ENCODE measurements at places on chromosomes 13 and 19.

- no peak for DNase-seq
These were observed 120.2 kb downstream of the DNAJC15 start for GRCh38 chr13:43143591-43143990.

GRCh38 chr13:44679597-44679996 lies 103.5 kb upstream of the TSC22D1 start:
- no peak for DNase-seq

GRCh38 chr19:35236638-35237400 lies 8.3 kb upstream of the FAM187B start:
- DNase-seq = peak; percentile 35

GRCh38 chr19:33946535-33947264 lies 150.0 kb downstream of the KCTD15 start:
- DNase-seq = no peak

GRCh38 chr19:50512999-50513745 lies 541 bp downstream of the ASPDH start:
- DNase-seq = no peak

DNA sequence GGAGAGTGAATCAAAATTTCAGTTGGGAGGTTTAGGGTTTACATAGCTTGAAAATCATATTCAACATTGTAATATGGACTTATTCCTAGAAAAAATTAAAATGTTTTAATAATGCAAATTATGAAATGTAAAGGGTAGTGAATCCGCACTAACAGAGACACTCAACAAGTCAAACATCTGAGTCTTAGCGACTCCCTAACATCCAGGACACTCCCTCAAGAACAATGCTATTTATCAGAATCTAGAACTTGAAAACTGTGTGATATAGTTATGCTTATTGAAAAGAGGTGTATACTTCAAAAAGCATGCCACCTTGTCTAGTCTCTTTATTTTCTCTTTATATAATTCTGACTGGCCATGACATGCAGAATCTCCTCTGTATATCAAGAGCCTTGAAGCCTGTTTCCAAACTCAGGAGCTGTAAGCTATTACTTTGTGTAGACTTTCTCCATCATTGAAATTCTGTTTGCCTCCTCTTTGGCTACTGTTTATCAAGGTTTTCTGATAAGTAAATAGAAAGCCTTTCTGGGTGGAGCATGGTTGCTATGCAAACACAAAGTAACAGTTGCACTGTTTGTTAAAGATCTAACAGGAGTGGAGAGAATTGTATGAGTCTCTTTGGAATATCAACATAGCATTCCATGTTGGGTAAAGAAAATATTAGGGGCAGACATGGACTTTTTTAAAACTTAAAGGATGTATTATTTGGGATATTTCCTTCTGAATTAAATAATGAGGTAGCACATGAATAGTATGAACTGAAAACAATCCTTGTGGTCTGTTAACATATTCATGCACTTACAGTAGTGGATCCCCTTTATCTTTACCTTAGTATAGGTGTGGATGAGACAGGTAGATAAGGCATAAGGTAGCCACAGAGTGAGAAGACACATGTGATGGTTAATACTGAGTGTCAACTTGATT lies 56.4 kb upstream of the MBNL2 start:
- DNase-seq = no peak

- DNase-seq = no peak
These were observed 3.4 kb upstream of the ZSCAN4 start for GRCh38 chr19:57665261-57665806.

DNA sequence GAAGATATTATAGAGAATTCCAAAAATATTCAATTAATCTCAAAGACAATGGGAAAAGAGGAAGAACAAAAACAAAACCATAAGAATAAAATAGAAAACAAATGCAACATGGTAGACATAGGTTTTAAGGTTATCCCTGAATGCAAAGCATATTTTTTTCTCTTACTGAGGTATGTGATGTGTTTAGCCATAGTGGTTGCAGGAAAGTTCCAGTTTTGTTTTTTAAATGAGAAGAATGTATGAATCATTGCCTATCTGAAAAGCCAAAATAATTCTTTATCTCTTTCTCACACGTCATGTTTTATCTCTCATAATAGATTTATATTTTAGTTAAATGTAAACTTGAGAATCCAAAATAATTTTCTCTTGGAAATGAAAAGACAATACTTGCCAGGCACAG lies 2591.7 kb upstream of the PCDH20 start:
- DNase-seq = no peak

DNA sequence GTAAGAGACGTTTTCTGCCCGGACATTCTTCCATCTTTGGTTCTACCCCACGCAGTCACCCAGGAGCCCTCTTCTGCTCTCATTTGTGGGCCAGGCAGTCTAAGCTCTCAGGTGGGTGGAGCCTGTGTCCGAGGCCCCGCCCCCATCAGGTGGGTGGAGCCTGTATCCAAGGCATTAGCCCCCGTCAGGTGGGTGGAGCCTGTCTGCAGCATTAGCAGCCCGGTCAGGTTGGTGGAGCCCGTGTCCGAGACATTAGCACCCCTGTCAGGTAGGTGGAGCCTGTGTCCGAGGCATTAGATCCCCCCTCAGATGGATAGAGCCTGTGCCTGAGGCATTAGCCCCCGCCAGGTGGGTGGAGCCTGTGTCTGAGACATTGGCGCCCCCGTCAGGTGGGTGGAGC lies 45.5 kb upstream of the C13orf46 start:
- DNase-seq = peak; percentile 67

- DNase-seq = no peak
These were observed 108.8 kb downstream of the KLF12 start for GRCh38 chr13:74025369-74025768.

DNA sequence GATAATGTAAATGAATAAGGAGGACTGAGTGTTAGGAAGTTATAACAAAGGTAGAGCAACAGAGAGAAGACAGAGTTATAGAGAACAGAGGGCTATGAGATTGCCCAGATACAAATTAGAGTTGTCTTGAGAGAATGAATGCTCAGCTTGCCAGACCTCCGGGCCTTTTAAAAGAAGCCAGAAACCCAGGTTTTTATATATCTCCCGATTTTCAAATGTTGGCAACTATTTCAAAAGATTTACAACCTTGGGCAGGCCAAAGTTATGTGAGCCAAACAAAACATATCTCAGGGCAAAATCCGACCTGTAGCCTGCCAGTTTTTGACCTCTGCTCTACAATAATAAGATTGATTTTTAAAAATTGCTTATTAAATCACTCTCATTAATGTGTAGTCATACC lies 573.1 kb upstream of the SLC10A2 start:
- DNase-seq = no peak

- DNase-seq = no peak
These were observed 30.1 kb downstream of the RCBTB2 start for GRCh38 chr13:48502601-48503319.

- no peak for DNase-seq
These were observed 7.7 kb downstream of the IRGC start for GRCh38 chr19:43723588-43723987.

DNA sequence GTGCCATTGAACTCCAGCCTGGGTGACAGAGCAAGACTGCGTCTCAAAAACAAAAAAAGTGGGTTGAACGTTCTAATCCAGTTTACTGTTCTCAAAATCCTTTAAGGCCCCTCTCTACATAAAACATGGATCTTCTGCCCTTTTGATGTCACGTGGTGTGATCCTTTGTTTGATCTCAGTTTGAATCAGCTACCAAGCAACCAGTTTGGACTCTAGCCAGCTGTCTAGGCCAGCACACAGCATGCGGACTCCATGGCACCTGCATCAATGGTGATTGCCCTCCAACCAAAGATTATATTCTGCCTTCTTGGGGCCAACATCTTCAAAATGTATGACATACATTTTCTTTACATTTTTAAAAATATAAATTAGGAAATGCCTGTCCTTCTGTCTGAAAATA lies 365.4 kb downstream of the NDFIP2 start:
- DNase-seq = no peak

DNA sequence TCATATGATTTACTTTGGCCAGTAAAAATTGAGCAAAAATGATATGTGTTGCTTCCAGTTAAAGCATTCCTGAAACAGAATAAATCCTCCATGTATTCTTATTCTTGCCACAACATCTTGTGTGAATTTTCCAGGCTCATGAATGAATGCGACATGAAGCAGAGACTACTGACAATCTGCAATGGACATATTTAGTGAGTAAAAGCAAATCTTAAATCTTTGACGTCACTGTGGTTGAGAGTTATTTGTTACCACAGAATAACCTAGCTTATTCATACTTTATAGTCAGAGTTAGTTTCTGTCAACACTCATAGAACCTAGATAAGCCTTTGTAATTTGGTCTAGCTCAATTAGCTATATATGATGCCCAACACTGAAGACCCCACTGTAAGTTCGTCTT lies 1443.1 kb downstream of the PCDH9 start:
- DNase-seq = no peak

DNA sequence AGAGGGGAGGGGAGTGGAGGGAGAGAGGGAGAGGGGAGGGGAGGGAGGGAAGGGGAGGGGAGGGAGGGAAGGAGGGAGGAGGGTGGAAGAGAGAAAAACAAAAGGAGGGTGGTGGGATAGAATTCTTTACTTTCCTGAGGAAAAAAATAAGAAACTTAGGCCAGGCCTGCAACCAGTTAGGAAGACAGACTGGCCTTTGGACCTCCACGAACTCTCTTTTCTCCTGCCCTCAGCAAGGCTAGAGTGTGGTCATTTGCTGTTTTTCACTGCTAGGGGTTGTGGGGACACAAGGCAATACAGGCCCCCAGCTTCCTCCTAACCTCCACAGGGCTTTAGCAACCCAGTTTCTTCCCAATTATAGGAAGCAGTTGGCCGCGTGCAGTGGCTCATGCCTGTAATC lies 4.2 kb downstream of the CCDC8 start:
- DNase-seq = no peak

DNA sequence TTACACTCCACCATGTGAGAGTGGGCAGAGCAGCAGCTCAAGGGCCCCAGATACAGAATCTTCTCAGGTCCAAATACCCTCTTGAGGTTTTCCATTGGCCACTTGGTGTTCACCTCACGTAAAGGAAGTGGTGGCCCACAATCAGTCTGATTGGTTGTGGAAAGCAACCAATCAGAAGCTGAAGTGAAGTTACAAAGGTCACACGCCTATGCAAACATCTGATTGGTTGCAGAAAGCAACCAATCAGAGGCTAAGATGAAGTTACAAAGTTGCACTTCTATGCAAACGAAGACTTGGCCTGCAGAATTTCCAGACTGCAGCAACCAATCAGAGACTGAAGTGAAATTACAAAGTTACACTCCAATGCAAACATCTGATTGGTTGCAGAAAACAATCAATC lies 14.3 kb upstream of the TM9SF2 start:
- no peak for DNase-seq

Measured in activated T-cell treated with anti-CD3 and anti-CD28 coated beads, Interleukin-2, amount 50 U/mL, for 1 hour (primary cell).